ENCODE measurements at places on chromosomes 12 and 14.

DNA sequence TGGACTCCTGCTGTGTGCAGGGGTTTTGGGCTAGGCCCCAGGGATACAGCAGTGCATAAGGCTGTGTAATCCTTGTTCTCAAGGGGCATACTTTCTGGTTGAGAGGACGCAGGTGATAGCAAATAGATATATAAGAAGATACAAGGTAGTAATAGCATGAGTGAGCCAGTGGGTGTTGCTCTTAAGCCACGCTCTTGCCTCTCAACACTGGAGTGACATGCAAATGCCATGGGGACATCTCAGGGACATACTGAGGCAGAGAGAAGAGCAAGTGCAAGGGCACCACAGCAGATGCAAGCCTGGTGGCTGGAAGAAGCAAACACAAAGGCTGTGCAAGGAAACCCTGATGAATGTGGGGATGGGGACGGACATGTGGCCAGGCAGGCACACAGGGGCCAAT is 223.3 kb downstream of the CHST11 start:
- no peak for DNase-seq

DNA sequence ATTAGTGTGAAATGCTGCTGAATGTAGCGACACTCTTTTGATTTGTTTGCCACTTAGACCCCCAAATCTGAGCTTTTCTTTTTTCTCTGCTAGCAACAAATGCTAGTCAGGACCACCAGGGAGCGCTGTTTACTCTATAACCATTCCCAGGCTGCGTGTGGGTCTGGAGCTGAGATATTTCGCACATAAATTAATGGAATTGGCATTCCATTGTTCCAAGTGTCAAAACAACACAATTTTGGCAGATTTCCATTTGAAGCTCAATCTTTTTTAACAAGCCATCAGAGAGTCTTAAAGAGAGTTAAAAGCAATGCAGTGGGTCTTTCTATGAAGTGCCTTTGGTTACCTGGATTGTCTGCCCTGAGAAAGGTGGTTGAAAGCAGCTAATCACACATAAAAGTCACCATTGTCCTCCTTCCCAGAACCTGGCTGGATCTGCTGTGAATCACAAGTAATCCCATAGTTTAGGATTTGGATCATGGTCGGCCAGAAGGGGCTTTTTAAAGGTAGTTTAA is 7.4 kb upstream of the TMEM132C start:
- DNase-seq = no peak

GRCh38 chr12:88172844-88173407 is 30.8 kb downstream of the TMTC3 start:
- DNase-seq = no peak

DNA sequence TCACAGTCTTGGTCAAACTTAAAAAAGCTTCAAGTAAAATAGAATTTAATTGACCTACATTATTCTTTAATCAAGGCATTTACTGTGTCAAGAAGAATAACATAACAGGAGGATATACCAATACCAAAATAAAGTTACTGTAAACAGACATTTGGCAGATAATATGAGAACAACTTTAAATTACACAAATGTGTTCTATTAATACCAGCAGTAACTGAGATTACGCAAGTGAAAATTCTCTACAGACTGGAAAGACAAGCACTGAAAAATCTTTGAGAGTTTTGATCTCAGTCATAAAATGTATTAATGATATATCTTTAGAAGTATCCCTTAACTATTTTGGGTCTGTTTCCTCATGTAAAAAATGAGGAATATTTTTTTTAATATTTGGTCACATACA is 169.2 kb upstream of the SOX5 start:
- DNase-seq = no peak

GRCh38 chr12:15540469-15540872 is 218.2 kb downstream of the PTPRO start:
- DNase-seq = no peak

DNA sequence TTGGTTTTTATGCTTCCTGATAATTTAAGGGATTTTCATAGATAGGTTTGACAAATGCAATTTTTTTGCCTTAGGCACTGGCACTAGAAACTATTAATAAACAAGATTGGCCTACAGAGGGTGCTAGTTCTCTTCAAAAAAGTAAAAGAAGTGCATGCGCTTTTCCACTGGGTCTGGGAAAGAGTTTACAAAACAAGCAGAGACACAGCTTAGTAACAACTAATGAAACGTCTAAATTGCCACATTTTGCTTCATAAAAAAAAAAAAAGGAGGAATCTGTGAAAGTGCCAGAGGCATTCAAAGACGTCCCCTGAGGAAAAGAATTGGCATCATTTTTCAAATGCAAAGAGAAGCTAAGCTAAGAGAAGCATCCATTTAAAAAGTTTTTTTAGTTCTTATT is 58.3 kb upstream of the EEA1 start:
- DNase-seq = no peak

DNA sequence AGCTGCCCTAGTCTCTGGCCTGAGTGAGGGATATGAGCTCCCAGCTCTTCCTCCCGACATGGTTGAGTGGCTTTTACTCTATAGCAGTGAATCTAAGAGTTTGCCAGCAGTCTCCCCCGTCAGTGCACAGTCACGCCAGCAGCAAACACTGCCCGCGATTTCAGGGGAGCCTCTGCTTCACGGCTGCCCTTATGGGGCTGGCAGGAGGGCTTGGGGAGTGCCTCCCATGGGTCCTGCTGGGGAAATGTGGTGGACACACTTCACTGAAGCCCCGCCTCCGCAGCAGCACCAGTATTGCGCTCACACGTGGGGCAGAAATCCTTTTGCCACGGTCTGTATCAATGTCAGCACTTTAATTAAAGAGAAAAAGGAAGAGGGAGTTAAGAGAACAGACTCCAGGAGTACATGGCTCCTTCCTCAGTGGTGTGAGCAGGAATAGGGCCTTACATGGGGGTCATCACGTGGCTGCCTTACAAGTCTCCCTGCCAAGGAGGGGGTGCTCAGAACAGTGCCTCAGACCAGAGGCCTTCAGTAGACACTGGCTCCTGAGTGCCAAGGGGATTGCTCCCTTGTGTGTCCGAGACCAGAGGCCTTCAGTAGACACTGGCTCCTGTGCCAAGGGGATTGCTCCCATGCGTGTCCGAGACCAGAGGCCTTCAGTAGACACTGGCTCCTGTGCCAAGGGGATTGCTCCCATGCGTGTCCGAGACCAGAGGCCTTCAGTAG is 55.7 kb downstream of the SFSWAP start:
- no peak for DNase-seq

- no peak for DNase-seq
These were observed 287.5 kb downstream of the FOXN3 start for GRCh38 chr14:89129570-89129969.

GRCh38 chr12:11819643-11820042 is 170.2 kb downstream of the ETV6 start:
- no peak for DNase-seq

GRCh38 chr12:6171409-6172015 is 28.7 kb upstream of the CD9 start:
- no peak for DNase-seq

GRCh38 chr12:130482448-130482847 is 144.8 kb downstream of the PIWIL1 start:
- no peak for DNase-seq

GRCh38 chr14:104908303-104908702 is 16.4 kb upstream of the PLD4 start:
- DNase-seq = no peak

DNA sequence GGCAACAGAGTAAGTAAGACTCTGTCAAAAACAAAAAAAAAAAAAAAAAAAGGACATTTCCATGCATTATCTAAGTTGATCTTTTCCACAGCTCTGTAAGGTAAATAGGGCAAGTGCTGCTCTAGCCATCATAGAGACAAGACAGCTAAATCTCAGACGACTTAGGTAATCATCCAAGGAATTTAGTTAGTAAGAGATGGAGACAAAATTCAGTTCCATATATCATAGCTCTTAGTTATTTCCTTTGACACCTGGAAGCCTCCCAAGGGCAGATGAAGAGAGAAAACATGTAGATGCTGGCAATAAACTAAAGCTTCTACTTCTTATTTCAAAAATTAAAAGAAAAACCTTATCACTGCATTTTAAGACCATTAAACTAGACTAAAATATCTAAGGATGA is 48.7 kb downstream of the ST8SIA1 start:
- no peak for DNase-seq

- no peak for DNase-seq
These were observed 7.0 kb upstream of the ANO6 start for GRCh38 chr12:45208604-45209487.

GRCh38 chr12:70719672-70720420 is 82.6 kb upstream of the PTPRB start:
- peak; percentile 23 for DNase-seq

DNA sequence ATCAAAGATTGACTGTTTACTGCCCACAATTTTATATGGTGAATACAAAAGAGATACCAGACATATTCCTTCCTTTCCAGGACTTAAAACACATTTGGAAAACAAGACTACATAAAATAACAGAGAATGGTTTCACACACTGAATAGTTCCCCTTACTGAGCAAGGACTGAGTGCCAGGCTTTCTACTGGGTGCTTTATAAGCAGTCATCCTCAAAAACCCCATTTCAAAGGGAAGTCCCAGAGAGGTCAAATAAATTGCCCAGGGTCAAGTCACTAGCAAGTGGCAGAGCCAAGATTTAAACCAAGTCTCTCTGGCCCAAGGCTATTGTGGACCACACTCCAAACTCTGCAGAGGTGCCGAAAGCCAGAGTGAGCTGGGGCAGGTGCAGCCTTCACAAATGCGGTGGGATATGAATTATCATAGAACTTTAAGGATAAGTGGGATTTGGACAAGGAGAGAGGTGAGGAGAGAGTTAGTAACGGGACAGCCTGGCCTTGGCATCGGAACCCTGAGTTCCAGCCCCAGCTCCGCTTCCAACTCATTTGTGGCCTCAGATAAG is 9.1 kb upstream of the RPAP3 start:
- no peak for DNase-seq

GRCh38 chr12:122503147-122503751 is 2.5 kb upstream of the ZCCHC8 start:
- no peak for DNase-seq

GRCh38 chr12:19547271-19547671 is 108.0 kb downstream of the AEBP2 start:
- DNase-seq = no peak

Measured in stimulated activated CD4-positive, alpha-beta T cell treated with anti-CD3 and anti-CD28 coated beads, Interleukin-4, amount 100 ng/mL, for 1 hour (primary cell).